ENCODE measurements at places on chromosomes 5 and 9.

- DNase-seq = no peak
Measured at GRCh38 chr5:174430940-174431339, 293.4 kb upstream of the MSX2 start.

GRCh38 chr5:115317320-115317719 lies 20.9 kb upstream of the CCDC112 start:
- DNase-seq = no peak

GRCh38 chr5:71623221-71623794 lies 36.2 kb downstream of the MCCC2 start:
- no peak for DNase-seq

GRCh38 chr9:92055624-92056023 lies 59.6 kb downstream of the SPTLC1 start:
- DNase-seq = no peak

- DNase-seq = no peak
Measured at GRCh38 chr5:67315082-67315989, 118.7 kb upstream of the CD180 start.

- no peak for DNase-seq
Measured at GRCh38 chr9:104866191-104866590, 61.8 kb downstream of the ABCA1 start.

GRCh38 chr9:72401396-72401795 lies 36.4 kb upstream of the ZFAND5 start:
- DNase-seq = no peak

GRCh38 chr5:90767710-90768109 lies 209.1 kb downstream of the ADGRV1 start:
- no peak for DNase-seq

- no peak for DNase-seq
Measured at GRCh38 chr5:141330299-141331080, at the start of gene PCDHGA1. PCDHGA1 (plus strand) TSS chr5:141330514.

GRCh38 chr9:93207326-93207814 lies 23.4 kb downstream of the WNK2 start:
- DNase-seq = no peak

GRCh38 chr9:16645970-16646369 lies 224.5 kb downstream of the BNC2 start:
- DNase-seq = no peak

- DNase-seq = no peak
Measured at GRCh38 chr9:85978496-85978895, 37.5 kb downstream of the NAA35 start.

- DNase-seq = no peak
Measured at GRCh38 chr5:172266071-172266675, 17.4 kb downstream of the UBTD2 start.

DNA sequence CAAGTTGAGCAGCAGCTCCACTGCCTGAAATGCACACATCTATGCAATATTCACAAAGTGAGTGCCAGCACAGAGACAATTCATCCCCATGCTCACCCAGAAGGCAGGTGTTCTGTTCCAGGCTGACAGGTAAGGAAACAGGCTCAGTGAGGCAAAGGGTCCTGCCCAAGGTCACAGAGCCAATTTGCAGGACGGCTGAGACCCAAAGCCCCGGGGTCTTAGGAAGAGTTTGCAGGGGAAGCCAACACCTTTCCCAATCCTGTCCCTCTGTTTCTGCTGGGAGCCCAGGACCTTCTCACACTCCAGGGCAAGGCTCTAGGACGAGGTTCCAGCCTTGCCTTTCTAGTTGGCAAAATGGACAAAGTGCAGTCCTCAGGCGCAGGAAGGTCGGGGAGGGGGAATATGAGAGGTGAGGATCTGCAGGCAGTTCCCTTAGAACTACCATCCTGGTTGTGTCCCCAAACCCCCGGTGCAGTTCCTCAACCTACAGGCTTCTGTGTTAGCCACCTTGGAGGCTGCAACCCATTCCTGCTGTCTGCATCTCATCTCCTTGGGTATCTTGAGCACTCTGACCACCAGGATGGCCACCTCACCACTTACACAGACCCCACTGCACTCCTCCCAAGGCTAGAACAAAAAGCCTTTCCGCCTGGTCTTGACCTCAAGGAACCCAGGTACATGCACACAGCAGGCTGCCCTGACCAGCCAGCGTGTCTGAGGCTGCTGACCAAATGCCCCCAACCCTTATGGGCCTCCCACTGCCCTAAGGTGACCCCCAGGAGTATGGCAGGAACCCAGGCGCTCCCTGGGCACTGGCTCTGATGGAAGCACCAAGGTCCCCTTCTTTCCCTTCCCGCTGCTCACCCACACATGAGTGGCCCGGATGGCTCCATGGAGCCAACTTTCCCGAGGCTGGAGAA lies 1.9 kb upstream of the BRD3 start:
- DNase-seq = no peak

- no peak for DNase-seq
Measured at GRCh38 chr9:12133416-12133815, 559.8 kb upstream of the TYRP1 start.

DNA sequence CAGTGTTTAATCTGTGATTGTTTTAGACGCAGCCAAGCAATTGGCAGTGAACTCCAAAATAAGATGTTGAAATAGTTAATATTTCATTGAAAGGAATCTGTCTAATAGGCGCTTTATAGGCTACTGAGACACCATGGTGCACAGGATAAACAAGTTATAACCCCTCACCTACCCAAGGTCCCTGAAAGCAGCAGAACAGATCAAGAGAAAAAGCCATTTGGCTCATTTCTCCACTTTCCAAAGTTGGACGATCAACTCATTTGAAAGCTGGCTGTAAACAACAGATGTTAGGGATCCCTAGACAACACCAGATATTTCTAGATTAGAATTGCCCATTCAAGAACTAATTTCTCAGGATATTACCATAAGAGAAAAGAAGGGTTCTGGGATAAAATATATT lies 4.9 kb downstream of the PUM3 start:
- no peak for DNase-seq

DNA sequence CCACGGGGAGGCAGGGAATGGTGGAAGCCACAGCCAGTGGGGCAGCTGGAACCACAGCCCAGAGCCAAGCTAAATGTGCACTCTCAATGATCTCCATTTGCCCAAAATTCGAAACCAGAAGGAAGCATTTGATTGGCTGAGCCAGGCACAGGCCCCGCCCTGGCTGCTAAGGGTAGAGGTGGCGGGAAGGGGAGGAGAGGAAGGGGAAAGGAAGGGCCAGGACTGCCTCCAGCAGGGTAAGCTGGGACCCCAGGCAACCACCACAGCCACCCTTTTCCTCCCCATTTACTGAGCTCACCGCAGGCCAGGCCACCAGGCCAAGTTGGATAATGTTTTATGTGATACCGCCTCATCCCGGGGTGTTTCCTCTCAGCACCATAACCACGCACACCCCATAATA lies 100.3 kb upstream of the RAPGEF1 start:
- DNase-seq = no peak

DNA sequence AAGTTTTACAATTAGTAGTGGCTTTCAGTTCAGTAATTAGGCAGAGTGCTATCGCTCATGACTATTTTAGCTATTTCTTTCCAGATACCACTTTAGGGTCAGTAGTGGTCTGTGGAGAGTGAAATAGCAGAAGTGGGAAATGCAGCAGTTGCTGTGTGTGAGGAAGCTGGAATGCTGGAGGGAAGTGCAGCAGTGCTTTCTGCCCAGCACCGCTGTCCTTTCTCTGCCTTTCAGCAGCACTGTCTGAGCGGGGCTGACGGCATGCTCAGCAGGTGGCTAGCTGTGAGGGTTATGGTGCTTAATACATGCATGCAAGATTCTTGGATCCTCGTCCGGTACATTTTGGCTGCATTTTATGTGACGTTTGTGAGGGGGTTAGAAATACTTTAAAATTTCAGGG lies 213.9 kb downstream of the PBX3 start:
- DNase-seq = no peak

- no peak for DNase-seq
Measured at GRCh38 chr5:71932655-71933338, 174.5 kb upstream of the MAP1B start.

GRCh38 chr5:135154197-135154596 lies 120.2 kb upstream of the PITX1 start:
- DNase-seq = no peak

- no peak for DNase-seq
Measured at GRCh38 chr5:59327191-59327980, 566.1 kb downstream of the PDE4D start.

- DNase-seq = no peak
Measured at GRCh38 chr9:69805962-69806515, 14.6 kb upstream of the CFAP95 start.

- no peak for DNase-seq
Measured at GRCh38 chr9:132864691-132865090, 13.4 kb downstream of the AK8 start.

DNA sequence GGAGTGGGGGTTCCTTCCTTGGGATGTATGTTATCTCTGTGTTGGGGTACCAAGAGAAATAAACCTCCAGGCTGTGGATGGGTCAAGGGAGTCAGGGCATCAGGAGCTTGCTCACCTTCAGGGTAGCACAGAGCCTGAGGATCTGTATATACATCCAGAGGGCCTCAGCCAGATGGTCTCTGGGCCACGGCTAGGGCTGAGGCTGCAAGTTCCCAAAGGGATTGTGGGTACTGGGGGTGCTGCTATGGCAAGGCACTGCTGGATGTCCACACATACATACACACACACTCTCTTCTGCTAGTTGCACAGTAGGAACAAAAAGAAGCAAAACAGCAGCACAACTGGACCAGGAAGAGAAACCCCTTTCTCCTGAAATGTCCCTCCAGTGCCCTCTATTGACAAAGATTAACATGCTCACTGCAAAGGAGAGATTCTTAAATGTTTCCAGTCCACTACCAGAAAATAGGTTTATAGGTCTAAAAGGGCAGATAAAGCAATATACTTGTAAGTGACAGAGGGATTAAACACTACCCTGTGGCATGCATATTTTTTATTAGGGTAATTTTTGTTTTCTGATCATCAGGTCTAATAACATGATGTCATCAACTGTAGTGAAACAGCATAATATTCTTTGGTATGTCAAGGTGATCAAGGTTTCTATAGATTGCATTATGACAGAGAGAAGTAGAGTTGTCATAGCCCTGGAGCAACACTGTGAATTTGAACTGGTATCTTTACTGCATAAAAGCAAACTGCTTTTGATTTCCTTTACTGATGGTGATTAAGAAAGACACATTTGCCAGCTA lies 56.3 kb upstream of the KCNN2 start:
- no peak for DNase-seq

- DNase-seq = no peak
Measured at GRCh38 chr5:96648023-96648422, 14.2 kb upstream of the CAST start.

GRCh38 chr9:106878934-106879333 lies 16.0 kb downstream of the ZNF462 start:
- no peak for DNase-seq

Measured in stimulated activated CD8-positive, alpha-beta memory T cell treated with anti-CD3 and anti-CD28 coated beads, Interleukin-7, amount 100 ng/mL, for 1 hour (primary cell).